Activated CD4-positive, alpha-beta T cell treated with anti-CD3 and anti-CD28 coated beads for 1 hour (primary cell): ENCODE measurements at places on chromosomes 7 and 10.

GRCh38 chr7:22420008-22420407 is 63.1 kb upstream of the RAPGEF5 start:
- DNase-seq: no peak

- no peak for DNase-seq
Observed at GRCh38 chr10:43943119-43943817, 294.6 kb upstream of the ZNF32 start.

- no peak for DNase-seq
Observed at GRCh38 chr7:151652111-151652510, 132.4 kb upstream of the RHEB start.

DNA sequence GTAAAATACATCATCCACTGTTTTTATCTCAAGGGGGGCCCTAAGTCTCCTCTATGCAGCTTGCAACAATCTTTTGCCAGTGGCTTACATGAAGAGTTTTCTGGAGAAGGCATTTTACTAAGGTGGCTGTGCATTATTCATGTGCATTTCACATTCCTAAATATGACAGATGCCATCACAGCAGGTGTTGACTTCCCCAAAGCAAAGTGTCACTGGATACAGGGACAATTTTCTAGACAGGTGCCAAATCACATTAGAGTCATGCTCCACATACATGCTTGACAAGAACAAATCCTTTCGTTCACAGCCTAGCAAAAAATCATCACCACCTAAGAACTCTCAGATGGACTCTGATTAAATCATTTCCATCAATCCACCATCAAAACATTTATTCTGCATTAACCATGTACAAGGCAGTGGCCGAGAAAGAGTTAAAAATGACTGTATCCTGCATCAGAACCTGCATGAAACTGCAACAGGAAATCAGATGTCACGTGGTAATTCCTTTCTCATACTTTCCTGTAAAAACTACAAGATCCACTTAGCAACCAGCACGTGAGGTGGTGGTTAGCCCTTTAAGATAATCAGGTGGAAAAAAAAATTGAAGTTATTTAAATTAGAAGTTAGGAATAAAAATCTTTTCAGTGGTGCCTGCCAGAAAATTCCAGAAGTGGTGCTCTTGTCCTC is 88.2 kb upstream of the AFAP1L2 start:
- DNase-seq: no peak

- DNase-seq: no peak
Observed at GRCh38 chr10:100172349-100172748, 13.5 kb downstream of the ERLIN1 start.

DNA sequence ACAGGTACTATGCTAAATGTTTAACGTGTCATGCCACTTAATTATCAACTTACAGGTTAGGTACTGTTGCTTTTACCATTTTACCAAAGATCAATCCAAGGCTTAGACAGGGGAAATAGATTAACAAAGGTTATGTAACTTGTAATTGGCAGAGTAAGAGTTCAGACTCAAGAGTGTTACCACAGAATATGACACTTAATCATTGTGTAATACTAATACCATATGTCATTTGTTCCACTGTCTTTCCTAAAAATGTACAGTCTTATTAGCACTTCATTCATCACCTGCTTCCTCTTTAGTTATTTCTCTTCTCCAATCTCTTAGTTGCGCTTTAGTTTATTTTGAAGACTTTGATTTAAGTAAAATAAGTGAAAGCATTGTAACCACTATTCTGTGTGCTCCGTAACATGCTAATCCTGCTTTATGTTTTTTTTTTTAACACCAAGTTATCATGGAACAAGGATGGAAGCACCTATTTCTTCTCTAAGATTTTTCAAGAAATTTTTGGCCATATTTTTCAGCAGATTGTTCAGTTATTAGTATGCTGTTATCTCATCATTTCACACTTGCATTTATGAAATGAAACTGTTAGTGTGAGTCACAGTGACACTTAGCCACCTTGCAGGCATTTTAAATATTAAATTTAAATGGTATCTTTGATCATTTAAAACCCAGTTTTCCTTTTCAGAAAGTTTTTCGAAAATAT is 197.3 kb downstream of the PHF14 start:
- no peak for DNase-seq

DNA sequence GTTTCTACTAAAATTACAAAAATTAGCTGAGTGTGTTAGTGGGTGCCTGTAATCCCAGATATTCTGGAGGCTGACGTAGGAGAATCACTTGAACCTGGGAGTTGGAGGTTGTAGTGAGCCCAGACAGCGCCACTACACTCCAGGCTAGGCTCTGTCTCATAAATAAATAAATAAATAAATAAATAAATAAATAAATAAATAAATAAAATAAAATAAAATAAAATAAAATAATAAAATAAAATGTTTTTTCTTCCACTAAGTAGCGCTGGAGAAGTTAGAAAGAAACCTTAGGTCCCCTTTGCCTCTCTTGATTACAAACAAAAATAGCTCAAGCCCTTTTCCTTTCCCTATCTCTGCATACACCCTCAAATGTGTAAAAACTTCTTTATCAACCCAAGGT is 525.9 kb downstream of the IPMK start:
- DNase-seq: no peak

DNA sequence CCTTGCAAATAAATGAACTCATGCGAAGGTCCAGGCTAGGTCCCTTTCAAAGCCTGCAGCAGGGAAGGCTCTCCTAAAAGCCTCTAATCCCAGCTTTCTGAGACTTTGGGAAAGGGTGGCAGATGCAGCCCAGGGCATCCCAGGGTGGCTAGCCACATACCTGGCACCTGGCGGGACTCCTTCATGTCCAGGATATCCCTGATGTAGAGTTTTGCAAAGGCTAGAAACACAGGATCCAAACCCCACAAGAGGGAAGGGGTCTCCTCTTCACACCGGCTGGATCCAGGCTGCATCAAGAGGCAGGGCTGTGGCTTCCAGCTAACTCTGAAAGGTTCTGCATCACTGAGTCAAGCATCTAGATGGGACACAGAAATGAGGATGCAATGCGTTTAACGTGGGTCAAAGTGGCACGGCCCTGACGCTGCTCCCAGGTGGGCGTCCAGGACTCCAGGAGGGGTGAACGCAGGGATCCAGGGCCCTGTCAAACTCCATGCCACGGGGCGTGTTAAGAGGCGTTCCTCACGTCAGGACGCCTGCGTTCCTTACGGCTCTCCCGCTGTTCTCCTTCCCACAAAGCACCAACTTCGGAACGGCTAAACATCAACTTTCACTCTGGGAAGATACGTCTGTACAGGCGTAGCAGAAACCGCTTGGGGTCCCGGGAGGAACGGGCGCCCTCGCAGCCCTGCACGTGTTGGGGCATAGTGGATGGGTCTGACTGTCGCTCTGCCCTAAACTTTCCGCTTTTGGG is 507 bp downstream of the STN1 start:
- no peak for DNase-seq

DNA sequence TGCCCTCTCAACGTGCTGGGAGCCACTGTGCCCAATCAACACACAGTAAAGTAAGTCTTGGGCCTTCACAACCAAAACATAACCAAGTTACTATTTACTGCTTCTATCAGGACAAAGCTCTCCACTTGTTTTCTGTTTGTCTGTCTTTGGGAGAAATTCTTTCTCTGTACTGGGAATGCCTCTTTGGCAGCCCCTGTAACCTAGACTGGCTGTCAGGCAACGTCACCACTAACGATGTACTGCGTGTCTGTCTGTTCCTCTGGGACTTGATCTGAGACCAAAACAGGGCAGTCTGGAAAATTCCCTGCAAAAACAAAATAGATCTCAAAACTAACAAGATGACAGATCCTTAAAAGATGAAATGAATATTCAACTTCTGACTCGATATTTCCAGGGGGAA is 113.0 kb downstream of the SMURF1 start:
- no peak for DNase-seq
